Dermis lymphatic vessel endothelial cell (primary cell): ENCODE measurements at places on chromosomes 13 and 19. TPM values are rescaled to one million over a fixed set of nuclear protein-coding genes. Genes with fewer than 3 reads are reported as not detected.

The IL12RB1 gene
- total RNA-seq = 0.26 and 0.33 TPM in 2 replicates

The TMEM190 gene
- not detected in 2 replicates for total RNA-seq

The ODAD3 gene
- under 0.01 and 0.09 TPM in 2 replicates for total RNA-seq

The OR7A5 gene
- total RNA-seq = not detected in 2 replicates

The RXFP2 gene
- total RNA-seq = not detected in 2 replicates

The TMEM150B gene
- total RNA-seq = not detected in 2 replicates

The PRR12 gene
- total RNA-seq = 1.0 and 1.6 TPM in 2 replicates

The COL5A3 gene
- 0.26 and 2.6 TPM in 2 replicates for total RNA-seq

The ZFP28 gene
- 5.7 and 7.3 TPM in 2 replicates for total RNA-seq

The ZNF667 gene
- total RNA-seq = 2.1 and 2.3 TPM in 2 replicates

The TEX101 gene
- total RNA-seq = not detected in 2 replicates

The RGS9BP gene
- 0.98 and 1.1 TPM in 2 replicates for total RNA-seq

The GJB2 gene
- not detected in 2 replicates for total RNA-seq

The GSX1 gene
- not detected in 2 replicates for total RNA-seq

The ZNF99 gene
- total RNA-seq = not detected in 2 replicates

The CEACAM7 gene
- total RNA-seq = 0.33 and 1.9 TPM in 2 replicates

The CCDC106 gene
- 5.5 and 7.9 TPM in 2 replicates for total RNA-seq

The TPGS1 gene
- total RNA-seq = 30.7 and 35.0 TPM in 2 replicates

The DCT gene
- total RNA-seq = not detected in 2 replicates

The ZNF835 gene
- total RNA-seq = under 0.01 TPM in 1 of 2 replicates, not detected in the other

The CLEC17A gene
- total RNA-seq = not detected in 2 replicates

The ZNF836 gene
- 7.3 and 11.1 TPM in 2 replicates for total RNA-seq

The ATP1A3 gene
- not detected in 2 replicates for total RNA-seq

The MBD3L2 gene
- not detected in 2 replicates for total RNA-seq

The CDC37 gene
- 240 and 243 TPM in 2 replicates for total RNA-seq

The IL17D gene
- 1.3 and 1.5 TPM in 2 replicates for total RNA-seq

The CDK8 gene
- total RNA-seq = 11.5 and 13.1 TPM in 2 replicates

The SAFB2 gene
- 24.6 and 30.2 TPM in 2 replicates for total RNA-seq

The C19orf73 gene
- total RNA-seq = 0.43 TPM in 2 replicates

The KLK3 gene
- not detected in 2 replicates for total RNA-seq

The PABPC3 gene
- 0.09 and 0.11 TPM in 2 replicates for total RNA-seq

The C13orf42 gene
- total RNA-seq = not detected in 2 replicates

The SHISA2 gene
- total RNA-seq = 2.4 and 4.4 TPM in 2 replicates

The PEAK3 gene
- 0.22 and 0.26 TPM in 2 replicates for total RNA-seq

The IGLON5 gene
- not detected in 2 replicates for total RNA-seq

The LAIR1 gene
- not detected in 2 replicates for total RNA-seq

The ZNF284 gene
- 2.9 and 3.1 TPM in 2 replicates for total RNA-seq

The CEACAM4 gene
- total RNA-seq = not detected in 2 replicates

The SERPINE3 gene
- total RNA-seq = not detected in 2 replicates

The SHISA7 gene
- not detected in 2 replicates for total RNA-seq

The ZSCAN5C gene
- total RNA-seq = not detected in 2 replicates

The SMIM44 gene
- not detected in 2 replicates for total RNA-seq

The UNC13A gene
- total RNA-seq = under 0.01 and 0.11 TPM in 2 replicates
